GM23248 (cell line): ENCODE measurements at places on chromosomes 6 and 20.

GRCh38 chr6:72505446-72505845 lies 116.4 kb upstream of the KCNQ5 start:
- DNase-seq: no peak

GRCh38 chr20:19254956-19255355 lies 42.5 kb downstream of the SLC24A3 start:
- DNase-seq: no peak

GRCh38 chr6:129181001-129181400 lies 298.1 kb downstream of the LAMA2 start:
- no peak for DNase-seq

DNA sequence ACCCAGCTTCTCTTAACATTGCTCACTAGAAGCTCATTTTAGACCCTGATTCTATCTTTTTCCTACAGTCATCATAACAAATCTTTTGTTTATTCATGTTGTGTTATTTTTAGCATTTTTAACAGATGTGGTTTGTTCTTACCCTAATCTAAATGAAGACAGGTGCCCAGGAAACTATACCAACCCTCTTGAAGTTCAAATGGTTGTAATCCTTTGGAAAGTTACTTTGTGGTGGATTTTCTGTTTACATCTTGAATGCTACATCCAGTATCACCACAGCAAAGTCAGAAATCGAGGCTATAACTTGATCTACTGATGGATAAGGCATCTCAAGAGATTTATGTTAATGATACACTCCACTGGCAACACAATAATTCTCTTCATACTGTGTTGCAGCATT lies 26.2 kb downstream of the SMAP1 start:
- no peak for DNase-seq
